ENCODE measurements at places on chromosomes 16 and 17.
A peak's percentile ranks its signal among the peaks of the same experiment; 100 is the strongest.

DNA sequence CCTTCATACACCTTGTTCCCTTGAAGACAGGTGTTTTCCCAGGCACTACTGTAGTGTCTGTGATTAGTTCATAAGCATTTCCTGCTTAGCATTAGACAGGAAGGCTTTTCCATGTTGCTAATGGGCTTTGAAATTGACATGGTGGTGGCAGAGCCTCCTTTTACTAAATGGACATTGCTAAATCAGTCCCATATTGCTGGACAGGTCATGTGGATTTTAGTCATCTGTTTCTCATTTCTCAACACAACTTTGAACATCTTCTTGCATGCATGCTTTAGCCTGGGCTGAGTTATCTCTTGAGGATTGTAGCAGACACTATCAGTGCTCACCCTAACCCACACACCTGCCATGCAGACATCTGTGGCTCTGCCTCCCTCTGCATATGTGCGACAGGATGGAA is 13.7 kb upstream of the BCO1 start:
- no peak for DNase-seq

GRCh38 chr16:14405611-14406537 is 224.2 kb downstream of the PARN start:
- no peak for DNase-seq

- no peak for DNase-seq
Measured at GRCh38 chr16:1332618-1333148, 762 bp upstream of the BAIAP3 start.

DNA sequence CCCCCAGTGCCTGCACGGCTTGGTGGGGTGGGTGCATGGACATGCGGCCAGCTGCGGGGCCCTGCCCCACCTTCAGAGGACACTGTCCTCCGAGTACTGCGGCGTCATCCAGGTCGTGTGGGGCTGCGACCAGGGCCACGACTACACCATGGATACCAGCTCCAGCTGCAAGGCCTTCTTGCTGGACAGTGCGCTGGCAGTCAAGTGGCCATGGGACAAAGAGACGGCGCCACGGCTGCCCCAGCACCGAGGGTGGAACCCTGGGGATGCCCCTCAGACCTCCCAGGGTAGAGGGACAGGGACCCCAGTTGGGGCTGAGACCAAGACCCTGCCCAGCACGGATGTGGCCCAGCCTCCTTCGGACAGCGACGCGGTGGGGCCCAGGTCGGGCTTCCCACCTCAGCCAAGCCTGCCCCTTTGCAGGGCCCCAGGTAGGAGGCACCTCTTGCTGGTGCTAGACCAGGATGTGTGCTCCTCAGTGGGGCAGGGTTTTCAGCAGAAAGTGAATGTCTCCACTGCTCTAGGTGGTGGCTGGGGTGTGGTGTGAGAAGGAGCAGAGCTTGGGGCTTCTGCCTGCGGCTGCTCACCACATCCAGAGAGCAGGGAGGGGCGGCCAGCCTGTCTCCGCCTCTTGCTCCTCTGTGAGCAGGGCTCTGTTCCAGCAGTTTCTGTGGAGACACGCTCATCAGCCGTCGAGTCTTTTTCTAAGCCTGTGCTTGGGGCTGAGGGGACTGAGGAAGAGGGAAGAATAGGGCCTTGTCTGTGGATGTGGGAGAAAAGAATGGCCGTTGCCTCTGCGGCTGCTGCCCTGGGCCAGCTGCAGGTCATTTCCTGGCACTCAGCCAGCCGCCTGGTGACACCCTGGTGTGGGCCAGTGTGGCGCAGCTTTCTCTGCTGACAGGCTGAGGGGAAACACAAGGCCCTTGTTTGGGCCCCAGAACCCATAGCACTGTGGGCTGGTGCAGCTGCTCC is 2.2 kb downstream of the ZNF276 start:
- peak; percentile 78 for DNase-seq

DNA sequence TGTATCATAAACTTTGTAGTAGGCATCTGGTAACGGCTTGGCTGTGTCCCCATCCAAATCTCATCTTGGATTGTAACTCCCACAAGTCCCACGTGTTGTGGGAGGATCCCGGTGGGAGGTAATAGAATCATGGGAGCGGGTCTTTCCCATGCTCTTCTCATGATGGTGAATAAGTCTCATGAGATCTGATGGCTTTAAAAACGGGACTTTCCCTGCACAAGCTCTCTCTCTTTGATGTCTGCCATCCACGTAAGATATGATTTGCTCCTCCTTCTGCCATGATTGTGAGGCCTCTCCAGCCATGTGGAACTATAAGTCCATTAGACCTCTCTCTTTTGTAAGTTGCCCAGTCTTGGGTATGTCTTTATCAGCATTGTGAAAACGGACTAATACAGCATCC is 248.7 kb downstream of the SNX29 start:
- DNase-seq = no peak

GRCh38 chr16:57786632-57787518 is 15.4 kb downstream of the KIFC3 start:
- DNase-seq = no peak
